ENCODE measurements at places on chromosomes 16 and 17. TPM values are rescaled to one million over a fixed set of nuclear protein-coding genes. Genes with fewer than 3 reads are reported as not detected.

The TUBB3 gene
- total RNA-seq = 1.8 TPM

The ZNF385C gene
- total RNA-seq = 0.20 TPM

The SMPD3 gene
- 1.2 TPM for total RNA-seq

GRCh38 chr16:87032554-87032953 is 284.6 kb downstream of the C16orf95 start:
- no peak for DNase-seq

The CETP gene
- 0.37 TPM for total RNA-seq

Measured in left ventricle myocardium superior (tissue), 1 donor.